Natural killer cell (primary cell): ENCODE measurements at places on chromosomes 1 and 21. TPM values are rescaled to one million over a fixed set of nuclear protein-coding genes. Genes with fewer than 3 reads are reported as not detected.

Gene MRPL20
- 92.7 TPM for total RNA-seq

Gene ADGRL4
- total RNA-seq, result not detected

Gene PSMG1
- 11.3 TPM for total RNA-seq

Gene ERICH3
- total RNA-seq, result 0.68 TPM

Gene KCNJ6
- total RNA-seq, result not detected

Gene TRNP1
- 0.18 TPM for total RNA-seq

Gene METTL18
- 7.2 TPM for total RNA-seq

Gene NBPF20
- total RNA-seq, result 3.0 TPM

Gene ZBTB8A
- 0.16 TPM for total RNA-seq

Gene PLA2G2A
- not detected for total RNA-seq

Gene CDA
- total RNA-seq, result not detected

- no peak for DNase-seq
Observed at GRCh38 chr21:42437786-42438185, 34.1 kb downstream of the UBASH3A start.

GRCh38 chr1:21956720-21957552 is 19.8 kb upstream of the HSPG2 start:
- no peak for DNase-seq

GRCh38 chr1:98172578-98172977 is 251.7 kb upstream of the DPYD start:
- no peak for DNase-seq

DNA sequence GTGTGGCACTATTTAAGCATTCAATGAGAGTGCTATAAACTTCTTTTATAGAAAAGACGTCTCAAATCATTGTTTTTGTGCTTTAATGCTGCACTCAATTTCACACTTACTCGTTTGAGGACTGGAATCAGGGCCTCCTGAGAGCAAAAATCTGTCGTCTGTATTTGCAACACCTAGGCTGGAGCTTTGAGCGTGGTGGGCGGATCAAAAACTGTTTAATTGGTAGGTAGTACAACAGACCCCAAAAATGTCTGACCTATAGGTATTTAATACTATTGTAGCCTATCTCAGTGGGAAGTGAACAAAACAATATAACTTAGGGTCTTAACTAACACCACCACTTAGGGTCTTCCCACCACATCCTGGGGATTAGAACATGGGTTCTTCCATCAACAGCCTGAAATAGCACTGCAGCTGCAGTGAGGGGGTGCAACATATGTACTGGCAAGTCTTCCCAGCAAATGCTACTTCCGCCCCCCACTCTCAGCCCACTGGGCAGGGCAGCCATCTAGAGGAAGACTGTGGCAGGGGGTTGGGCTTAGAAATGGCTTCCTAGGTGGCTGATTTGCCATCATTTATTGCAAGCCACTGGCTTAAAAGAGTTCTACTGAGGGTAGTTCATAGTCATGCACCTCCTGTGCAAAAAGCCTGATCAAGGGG is 48.3 kb downstream of the CD46 start:
- no peak for DNase-seq

DNA sequence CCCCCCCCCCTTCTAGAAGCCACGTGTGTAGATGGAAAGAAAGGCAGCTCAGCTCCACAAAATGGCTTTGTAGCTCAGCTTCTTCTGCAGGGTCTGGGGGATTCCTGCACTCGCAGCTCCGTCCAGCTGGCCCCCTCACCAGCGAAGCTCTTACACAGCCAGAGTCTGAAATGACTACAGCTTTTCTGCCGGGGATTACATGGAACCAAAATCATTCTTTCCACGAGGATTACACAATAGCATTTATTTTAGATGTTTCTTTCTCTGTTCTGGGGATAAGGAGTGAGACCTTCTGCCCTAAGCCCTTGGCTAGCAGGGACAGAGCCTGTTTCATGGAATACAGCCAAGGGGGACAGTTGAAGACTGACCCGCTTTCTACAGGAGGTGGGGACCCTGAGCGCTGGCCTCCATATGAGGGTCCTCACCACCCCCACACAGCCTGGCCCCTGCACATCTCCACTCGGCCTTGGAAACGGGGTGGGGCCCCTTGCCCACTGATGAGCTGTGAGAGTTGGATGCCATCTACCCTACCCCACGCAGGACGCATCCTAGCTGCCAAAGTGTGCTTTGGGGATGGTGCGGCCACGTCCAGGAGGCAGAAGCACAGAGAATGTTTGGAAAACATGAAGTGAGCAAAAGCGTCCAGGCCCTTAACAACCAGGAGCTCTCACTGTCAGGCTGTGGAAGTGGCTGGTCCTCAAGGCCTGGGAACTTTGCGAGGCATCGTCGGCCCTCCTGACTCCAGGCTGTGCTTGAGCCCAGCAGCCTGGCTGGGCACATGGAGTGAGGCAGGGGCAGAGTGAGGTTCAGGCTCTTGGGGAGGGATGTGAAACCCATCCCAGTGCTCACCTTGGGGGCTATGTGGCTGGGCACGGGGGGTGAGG is 14.5 kb downstream of the ACTRT2 start:
- no peak for DNase-seq

DNA sequence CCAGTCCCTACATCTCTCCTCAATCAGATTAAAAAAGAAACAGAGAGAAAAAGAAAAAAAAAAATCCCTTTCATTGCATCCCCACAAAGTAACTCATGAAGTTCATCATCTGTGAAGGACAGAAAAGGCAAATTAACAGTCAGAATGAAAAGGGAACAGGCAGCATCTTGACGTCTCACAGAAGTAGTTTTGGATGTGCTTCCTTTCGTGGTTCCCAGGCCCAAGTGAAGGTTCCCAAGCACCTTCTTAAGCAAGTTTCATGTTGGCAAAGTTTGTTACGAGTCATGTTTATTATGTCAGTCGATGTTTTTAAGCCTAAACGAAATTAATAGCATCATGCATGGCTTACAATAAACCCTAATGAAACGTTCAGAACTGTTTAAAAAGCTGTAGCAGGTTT is 475.2 kb downstream of the SETD4 start:
- DNase-seq, result no peak

DNA sequence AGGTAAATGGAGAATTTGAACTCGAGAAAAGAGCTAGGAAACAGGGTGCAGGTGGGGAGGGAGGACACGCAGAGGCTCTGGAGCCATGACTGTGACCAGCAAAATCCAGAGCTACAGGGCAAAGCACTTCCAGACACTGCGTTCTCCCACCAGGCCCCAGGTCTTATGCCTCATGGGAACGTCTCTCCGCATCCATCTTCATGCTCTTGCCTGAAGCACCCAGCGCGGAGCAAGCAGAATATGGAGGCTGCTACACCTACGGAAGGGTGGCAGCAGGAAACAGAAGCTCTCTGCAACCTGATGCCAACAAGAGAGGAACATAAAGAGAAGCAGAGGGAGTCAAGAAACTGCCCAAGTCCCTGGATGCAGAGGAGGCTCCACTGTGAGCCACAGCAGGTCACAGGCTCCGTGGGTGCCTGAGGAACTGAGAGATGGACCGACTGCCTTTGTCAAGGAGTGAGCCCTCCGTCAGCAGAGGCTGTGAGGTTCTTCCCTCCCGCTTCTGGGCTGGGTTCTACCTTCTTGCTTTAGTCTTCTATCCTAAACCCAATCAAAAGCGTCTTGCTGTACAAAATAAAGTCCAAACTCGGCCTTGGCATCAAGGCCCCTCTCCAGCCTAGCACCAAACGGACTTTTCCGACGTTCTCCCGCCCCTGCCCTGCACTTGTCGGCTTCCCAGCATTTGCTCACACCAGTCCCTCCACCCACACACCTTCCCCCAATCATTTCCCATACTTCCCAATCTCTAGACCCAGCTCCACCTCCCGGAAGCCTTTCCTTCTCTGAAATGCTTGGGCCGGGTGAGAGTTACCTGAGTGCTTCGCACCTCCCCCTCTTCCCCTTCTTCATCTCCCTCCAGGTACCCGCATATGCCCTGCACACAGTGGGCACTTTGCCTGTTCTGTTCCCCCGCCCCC is 930 bp downstream of the DHCR24 start:
- no peak for DNase-seq

DNA sequence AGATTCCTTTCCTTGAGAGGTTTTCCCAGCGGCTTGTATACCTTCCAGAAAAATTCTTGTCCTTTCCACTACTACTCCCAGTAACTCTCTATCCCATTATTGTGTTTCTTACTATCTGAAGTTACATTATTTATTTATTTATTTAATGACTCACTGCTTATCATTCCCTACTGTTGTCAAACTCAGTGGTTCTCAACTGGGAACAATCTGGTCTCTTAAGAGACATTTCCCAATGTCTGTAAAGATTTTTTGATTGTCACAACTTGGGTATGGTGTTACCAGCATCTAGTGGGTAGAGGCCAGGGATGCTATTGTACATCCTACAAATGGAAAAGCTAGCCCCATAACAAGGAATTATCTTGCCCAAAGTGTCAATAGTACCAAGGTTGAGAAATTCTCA is 771.5 kb upstream of the ADGRL2 start:
- DNase-seq, result no peak

- DNase-seq, result peak; percentile 83
Observed at GRCh38 chr1:13725714-13726175, 25.8 kb downstream of the PRDM2 start.

DNA sequence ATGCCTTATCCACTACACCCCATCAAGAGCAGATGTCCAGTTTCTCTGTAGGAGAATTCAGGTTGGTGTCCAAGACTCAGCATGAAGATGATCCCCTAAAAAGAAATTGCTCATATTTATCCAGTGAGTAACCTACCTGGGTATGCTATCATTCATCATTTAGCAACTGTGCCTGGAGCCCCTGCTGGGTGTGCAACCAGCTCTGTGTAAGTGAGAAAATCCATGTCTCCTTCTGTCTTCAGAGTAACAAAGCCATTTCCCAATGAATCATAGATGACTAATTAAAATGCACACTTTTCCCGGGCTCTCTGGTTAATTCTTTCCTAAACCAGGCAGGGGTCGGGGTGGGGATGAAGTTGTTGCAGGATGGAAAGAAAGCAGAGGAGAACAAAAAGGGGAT is 35.8 kb downstream of the OLFML3 start:
- no peak for DNase-seq

- DNase-seq, result no peak
Observed at GRCh38 chr21:44751186-44751798, 39.9 kb upstream of the TSPEAR start.

- no peak for DNase-seq
Observed at GRCh38 chr1:219227360-219228057, 53.8 kb downstream of the LYPLAL1 start.

DNA sequence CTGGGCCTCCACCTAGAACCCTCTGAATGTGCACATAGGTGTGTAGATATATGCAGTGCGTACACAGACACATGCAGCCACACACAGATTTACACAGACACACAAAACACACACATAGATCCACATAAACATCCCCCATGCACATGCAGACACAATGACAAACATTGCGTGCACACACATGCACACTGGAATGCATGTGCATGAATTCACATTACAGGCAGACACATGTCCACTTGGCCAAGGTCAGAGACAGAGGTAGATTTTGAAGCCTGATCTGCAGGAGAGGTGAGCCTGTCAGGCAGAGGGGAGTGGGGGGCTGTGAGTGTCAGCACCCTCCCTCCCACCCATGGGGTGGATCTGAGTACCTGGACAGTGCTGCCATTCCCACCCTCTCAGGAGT is 338.5 kb downstream of the PTPRU start:
- DNase-seq, result no peak

DNA sequence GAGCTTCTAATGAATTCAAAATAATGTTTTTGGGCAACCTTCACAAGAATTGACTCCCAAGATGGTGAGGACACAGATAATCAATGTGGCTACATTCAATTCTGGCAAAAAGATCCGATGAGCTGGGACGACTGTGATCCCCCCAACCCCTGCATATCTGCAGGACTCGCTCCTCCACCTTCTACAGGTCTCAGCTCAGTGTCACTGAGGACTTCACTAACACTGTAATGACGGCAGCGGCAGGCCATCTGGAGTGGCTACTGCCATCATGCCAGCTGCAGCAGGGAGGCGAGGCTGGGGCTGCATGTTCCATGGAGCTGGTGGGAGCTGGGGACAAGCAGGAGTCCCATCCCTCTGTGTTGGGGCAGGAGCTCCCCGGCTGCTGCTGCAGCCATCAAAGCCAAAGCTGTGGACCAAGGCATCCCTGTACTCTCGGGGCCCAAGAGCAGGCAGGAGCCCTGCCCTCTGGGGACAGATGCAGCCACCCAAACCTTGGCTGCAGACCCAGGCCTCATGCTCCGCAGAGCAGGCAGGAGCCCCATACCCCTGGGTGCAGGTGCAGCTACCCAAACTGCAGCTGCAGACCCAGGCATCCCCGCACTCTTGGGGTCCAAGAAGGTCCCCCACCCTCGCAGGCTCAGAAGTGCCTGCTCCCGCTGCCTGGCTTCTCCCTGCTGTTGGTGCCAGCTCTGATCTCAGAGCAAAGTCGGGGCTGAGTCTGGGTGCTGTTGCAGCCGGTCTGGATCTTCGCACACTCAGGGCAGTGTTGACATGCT is 12.2 kb upstream of the DHRS3 start:
- DNase-seq, result no peak

GRCh38 chr1:167708940-167709389 is 12.8 kb upstream of the MPZL1 start:
- no peak for DNase-seq

- DNase-seq, result no peak
Observed at GRCh38 chr1:29896791-29897714, 660.7 kb downstream of the PTPRU start.

DNA sequence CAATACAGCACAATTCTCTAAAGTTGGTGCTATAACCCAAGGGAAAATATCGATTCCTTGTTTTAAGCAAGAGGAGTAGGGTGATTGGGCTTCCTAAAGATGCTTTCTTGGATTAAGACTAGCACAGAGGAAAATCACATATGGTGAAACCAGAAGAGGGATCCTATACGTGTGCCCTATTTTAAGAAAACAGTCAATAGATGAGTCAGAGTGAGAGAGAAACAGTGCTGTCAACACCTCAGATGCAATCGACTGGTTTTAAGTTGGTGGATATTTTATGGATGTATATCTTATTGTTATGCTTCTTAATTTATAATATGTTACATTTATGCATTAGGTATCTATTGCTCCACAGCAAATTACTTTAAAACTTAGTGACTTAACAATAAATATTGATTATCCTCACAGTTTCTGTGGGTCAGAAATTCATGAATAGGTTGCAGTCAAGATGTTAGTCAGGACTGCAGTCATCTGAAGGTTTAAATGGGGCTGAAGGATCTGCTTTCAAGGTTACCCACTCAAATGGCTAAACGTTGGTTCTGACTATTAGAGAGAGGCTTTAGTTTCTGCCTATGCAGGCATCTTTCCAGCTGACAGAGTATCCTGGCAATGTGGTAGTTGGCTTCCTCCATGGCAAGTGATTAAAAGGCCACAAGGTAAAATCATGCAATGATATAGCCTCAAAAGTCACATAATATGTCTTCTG is 61.6 kb upstream of the DEPDC1 start:
- DNase-seq, result no peak
